NCI-H1105 (cell line): ENCODE measurements at places on chromosomes 7 and 10.

DNA sequence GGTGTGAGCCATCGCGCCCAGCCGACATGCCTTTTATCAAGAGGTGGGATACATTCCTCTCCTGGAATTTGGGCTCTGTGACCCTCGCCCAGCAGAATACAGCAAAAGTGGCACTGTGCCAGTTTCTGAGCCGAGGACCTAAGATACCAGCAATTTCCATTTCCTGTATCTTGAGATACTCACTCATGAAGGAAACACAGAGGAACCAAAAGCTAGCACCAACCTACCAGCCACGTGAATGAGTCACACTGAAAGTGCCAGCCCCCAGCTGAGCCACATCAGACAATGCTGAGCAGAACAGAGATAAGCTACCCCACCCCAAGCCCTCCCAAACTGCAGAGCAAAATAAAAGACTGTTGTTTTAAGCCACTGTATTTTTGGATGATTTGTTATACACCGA, 56.3 kb downstream of the CACUL1 start:
- no peak for DNase-seq

DNA sequence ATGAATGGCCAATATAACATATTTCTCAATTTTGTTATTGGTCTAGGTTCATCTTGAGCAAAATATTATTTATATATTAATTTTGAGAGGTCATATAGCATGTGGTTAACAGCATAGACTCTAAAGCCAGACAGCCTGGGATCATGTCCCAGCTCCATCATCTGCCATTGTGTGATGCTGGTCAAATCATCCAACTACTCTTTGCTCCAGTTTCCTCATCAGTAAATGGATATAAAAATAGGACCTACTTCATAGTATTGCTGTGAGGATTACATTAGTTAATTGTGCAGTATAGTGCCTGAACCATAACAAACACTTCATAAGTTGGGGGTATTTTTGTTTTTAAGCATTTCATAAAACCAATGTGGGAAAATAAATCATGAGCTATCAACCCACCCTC, 199.0 kb downstream of the KIAA1217 start:
- DNase-seq: no peak

DNA sequence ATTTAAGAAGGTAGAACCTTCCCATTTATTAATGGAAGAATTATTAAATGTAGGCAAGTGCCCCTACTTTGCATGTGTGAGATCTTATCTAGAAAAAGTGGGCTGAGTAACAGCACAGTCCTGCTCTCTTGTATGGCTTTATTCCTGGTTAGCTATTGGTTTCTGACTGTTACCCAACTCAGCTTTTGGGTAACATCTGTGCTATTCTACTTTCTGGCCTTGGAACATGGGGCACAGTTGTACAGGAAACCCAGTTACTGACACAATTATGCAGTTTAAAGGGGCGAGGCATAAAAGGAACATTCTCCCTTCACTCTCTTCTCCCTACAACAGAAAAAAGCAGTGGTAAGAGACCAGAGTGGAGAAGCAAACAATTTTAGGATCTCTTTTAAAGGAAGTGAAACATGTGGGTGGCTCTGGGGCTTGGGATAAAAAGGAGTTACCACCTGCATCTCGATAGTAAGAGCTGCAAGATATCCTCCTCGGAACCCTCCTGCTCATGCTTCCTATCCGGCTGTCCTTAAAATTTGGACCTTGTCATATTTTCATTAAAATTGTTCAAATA, 16.0 kb downstream of the NUDT5 start:
- no peak for DNase-seq

GRCh38 chr10:69007260-69007659, 18.7 kb downstream of the KIFBP start:
- DNase-seq: no peak

DNA sequence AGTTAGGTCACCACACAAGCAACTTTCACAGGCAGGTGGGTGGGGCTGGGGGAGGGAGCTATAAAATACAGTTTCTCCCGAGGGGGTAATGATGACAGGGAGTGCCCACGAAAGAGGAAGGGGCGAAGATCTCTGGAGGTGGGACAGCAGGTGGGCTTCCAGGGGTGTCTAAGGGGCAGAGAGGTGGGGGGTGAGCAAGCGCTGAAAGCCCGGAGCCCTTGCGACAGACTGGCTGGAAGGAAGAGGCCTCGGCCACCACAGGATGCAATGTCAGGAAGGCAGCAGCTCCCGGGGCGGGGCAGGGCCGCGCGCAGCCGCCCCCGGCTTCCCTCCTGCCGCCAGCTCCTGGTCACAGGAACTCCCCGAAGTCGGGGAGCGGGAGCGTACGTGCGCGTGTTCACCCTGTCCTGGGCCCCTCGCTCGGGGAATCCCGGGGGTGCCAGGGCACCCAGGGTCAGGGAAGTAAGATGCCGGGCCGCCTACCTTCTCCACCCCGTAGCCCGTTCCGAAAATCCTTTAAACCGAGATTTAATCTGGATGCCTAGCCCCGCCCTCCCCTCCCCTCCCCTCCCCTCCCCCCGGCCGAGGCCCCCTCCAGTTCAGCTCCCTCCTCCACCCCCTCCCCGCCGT, 105.2 kb upstream of the PPIF start:
- no peak for DNase-seq
